ENCODE measurements at places on chromosomes 13 and 19.
A peak's percentile ranks its signal among the peaks of the same experiment; 100 is the strongest.

GRCh38 chr19:48608798-48609263 lies 2.3 kb downstream of the SPACA4 start:
- DNase-seq, result peak; percentile 58

GRCh38 chr19:33458171-33458633 lies 63.4 kb downstream of the PEPD start:
- no peak for DNase-seq

DNA sequence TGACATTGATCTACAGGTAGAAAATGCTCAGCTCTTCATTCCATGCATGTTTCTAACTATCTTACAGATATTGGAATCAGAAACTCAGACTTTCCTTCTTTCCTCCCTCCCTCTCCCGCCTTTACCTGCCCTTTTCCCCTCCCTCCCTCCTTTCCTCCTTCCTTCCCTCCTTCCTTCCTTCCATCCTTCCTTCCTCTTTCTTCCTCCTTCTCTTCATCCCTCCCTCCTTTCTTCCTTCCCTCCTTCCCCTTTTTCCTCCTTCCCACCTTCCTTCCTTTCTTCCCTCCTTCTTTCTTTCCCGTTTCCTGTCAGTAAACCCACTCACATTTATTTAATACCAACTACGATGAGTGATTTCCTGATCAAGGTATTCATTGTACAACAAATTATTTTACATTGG lies 113.4 kb upstream of the IRS2 start:
- DNase-seq, result no peak

DNA sequence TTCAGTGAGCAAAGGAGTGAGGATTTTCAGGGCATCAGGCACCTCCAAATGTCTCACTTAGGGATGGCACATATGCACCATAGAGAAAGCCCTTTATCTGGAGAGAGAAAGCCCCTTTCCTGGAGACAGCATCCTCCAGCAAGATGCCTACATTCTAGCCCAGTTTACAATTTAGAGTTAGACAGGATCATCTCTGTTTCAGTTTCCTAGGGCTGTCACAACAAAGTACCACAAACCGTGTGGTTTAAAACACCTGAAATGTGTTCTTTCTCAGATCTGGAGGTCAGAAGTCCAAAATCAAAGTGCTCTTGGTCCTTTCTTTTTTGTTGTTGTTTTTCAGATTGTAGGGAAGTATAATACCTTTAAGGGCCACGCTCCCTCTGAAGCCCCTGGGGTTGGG lies 61.8 kb downstream of the MBNL2 start:
- no peak for DNase-seq

GRCh38 chr13:40238761-40239160 lies 427.7 kb downstream of the FOXO1 start:
- DNase-seq, result no peak

GRCh38 chr13:62626771-62627170 lies 1211.1 kb upstream of the PCDH20 start:
- no peak for DNase-seq

- DNase-seq, result no peak
Measured at GRCh38 chr13:99977912-99978798, 3.4 kb upstream of the ZIC2 start.

- no peak for DNase-seq
Measured at GRCh38 chr13:43769529-43769928, 17.2 kb downstream of the ENOX1 start.

DNA sequence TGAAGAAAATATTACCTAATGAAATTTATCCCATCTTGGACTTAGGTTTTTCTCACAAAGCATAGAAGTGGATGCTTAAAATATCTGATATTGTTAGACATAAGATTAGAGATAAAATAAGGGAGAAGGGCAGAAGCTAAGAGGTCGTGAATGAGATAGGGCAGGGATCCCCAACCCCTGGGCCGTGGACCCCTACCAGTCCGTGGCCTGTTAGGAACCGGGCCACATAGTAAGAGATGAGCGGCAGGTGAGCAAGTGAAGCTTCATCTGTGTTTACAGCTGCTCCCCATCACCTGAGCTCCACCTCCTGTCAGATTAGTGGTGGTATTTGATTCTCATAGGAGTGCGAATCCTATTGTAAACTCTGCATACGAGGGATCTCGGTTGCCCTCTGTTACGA lies 202.9 kb downstream of the GPC5 start:
- DNase-seq, result no peak

- no peak for DNase-seq
Measured at GRCh38 chr13:110784704-110785103, 71.2 kb downstream of the ING1 start.
